ENCODE measurements at places on chromosomes 12 and 14. TPM values are rescaled to one million over a fixed set of nuclear protein-coding genes. Genes with fewer than 3 reads are reported as not detected.

DNA sequence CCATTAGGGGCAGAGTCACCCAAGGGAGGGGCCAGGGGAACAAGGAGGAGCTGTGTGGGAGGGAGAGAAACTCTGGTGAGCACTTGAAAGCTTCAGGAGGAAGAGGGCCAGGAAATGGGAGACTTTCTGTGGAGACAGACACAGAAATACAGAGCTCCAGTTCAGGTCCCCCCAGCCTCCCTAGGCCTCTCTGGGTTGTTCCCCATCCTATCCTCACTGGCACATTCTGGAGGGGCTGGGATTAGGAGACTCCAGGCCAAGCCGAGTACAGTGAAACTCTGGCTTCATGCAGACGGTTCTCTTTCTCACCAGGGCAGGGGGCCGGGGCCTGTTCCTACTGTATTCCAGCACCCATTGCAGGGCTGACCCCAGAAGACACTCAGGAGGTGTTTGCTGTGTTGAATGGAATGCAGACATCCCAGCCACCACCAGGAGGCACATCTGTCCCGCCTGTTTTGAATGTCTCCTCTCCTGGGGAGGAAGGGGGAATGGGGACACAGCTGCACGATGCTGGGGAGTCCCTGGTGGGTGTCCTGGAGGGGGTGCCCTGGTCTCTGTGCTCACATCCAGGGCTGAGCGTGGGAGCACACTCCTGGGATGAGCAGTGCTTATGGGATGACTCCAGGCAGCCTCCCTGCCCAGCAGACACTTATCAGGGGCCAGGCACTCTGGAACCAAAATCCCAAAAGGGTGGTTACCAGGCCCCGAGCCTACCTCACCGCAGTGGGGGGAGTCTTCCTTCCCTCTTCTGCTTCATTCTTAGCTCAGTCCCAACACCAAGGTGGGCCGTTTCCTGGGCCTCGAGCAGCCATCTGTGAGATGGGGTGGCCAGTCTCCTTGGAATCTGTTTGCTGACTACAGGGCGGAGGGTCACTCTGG lies 5.5 kb upstream of the KRT84 start:
- peak; percentile 61 for DNase-seq

- no peak for DNase-seq
These were observed 162.0 kb downstream of the SAMD4A start for GRCh38 chr14:54728700-54729527.

DNA sequence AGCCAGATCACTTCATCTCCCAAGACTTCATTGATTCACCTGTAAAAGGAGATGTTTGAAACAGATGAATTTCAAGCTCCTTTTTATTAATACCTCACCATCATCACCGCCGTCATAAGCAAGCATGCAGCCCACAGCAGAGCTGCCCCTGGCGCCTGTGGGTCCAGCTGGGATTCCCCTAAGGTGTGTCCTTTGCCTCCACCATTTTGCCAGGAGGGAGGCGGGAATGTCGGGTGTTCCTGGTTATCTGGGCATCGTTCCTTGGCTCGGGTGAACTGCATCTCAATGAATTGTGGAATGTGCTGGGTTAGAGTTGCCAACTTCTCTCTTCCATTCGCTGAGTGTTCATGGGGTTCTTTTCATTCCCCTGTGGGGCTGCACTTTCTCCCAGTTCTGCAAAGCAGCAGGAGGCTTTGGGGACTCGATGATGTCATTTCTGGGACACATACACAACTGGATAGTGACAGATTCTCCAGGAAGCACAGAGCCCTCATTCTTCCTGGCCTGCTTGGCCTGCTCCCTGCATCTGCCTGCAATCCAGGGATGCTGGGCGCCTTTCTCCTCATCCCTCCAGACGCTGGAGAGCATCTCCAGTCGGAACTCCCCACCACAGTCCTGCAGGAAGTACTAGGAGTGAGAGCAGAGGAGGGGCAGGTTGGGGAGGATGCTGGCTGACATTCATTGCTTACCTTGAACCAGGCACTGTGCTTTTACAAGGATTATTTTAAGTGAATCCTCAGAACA lies 10.1 kb downstream of the CCND2 start:
- DNase-seq: no peak

- no peak for DNase-seq
These were observed 7.1 kb downstream of the RNASE7 start for GRCh38 chr14:21049271-21049673.

DNA sequence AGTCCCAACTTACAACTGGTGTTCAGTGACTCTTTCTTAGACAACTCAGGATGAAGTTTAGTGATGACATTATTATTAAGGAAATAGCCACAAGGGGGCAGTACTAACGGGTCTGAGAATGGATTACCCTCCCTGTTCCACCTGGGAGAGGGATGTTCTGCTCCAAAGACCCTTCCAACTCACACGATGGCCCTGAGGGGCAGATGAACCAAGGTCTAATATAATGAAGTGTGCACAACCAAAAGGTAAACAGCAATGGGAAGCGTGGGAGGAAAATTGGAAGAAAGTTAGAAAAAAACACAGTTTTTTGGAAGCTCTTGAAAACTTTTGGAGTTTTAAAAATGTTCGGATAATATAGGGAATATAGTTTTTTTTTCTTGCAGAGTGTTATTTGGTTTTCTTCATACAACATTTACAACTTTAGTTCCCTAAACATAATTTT lies 24.0 kb downstream of the FGF6 start:
- peak; percentile 79 for DNase-seq

DNA sequence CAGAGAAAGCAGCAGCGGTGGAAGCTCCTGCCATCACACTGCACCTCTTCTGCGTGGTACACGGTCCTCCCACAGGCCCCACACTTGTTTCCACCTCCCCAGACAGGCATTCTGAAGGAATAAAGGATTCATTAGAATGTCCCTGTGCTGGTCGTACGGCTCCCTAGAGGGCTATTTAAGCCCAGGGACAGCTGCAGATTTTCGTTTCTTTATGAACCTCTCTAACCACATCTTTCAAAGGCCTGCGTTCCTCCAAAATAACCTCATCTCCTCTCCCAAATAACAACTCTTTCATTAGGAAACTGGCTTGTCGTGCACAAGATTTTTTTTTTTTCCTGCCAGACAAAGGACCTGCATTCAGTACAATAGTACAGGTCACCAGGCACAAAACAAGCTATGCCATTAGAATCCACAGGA lies 12.7 kb downstream of the CSRP2 start:
- no peak for DNase-seq

DNA sequence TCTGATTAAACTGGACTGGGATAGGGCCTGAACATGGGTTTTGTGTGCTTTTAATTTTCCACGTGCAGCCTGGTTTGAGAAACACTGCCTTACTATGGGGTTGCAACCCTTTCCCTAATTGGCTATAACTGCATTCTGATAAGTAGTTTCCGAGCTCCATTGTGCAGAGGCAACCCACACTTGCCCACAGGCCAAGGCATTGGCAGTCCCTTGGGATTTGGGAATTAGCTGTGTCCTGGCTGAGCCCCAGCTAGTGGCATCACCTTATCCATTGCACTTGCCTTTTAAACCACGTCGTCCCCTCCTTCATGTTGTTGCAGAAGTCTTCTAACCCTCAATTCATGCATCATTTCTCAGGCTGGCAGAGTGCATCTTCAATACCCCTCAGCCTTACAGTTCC lies 10.2 kb downstream of the VCPKMT start:
- DNase-seq: peak; percentile 53

DNA sequence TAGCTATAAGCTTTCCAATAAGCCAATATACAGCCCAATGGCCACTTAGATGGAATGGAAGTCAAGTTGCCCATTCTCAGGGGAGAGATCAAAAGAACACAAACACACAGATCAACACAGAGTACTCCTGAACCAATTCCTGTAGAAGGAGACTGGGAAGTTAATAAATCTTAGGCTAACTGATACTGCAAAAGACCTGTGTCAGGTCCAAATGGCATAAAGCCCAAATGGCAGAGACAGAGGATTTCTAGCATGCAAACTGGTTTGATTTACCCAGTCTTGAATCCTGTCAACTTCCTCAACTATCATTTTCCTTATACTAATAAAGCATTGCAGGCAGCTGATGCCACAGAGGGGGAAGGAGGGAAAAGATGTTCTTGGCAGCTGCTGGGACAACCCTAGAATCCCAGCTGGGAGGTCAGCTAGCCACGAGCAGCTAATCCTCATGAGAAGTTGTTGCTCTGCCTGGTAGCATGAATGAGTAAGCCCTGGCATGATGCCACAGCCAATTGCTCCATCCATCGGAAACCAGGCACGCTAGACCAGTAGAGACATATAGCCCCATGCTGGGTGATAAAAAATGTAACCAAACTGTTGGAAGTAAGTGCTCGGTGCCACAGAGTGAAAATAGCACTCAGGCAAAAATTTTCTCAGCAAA lies 26.2 kb downstream of the ANG start:
- DNase-seq: no peak

- no peak for DNase-seq
These were observed 17.6 kb downstream of the LACRT start for GRCh38 chr12:54616933-54617680.

The ARHGAP9 gene
- total RNA-seq: 103 TPM

- DNase-seq: peak; percentile 64
These were observed 9.8 kb downstream of the GALNT4 start for GRCh38 chr12:89514751-89515150.

- no peak for DNase-seq
These were observed 129.5 kb downstream of the ETV6 start for GRCh38 chr12:11778713-11779685.

The CCDC38 gene
- total RNA-seq: not detected

The PIANP gene
- 0.09 TPM for total RNA-seq

The SLC5A8 gene
- not detected for total RNA-seq

DNA sequence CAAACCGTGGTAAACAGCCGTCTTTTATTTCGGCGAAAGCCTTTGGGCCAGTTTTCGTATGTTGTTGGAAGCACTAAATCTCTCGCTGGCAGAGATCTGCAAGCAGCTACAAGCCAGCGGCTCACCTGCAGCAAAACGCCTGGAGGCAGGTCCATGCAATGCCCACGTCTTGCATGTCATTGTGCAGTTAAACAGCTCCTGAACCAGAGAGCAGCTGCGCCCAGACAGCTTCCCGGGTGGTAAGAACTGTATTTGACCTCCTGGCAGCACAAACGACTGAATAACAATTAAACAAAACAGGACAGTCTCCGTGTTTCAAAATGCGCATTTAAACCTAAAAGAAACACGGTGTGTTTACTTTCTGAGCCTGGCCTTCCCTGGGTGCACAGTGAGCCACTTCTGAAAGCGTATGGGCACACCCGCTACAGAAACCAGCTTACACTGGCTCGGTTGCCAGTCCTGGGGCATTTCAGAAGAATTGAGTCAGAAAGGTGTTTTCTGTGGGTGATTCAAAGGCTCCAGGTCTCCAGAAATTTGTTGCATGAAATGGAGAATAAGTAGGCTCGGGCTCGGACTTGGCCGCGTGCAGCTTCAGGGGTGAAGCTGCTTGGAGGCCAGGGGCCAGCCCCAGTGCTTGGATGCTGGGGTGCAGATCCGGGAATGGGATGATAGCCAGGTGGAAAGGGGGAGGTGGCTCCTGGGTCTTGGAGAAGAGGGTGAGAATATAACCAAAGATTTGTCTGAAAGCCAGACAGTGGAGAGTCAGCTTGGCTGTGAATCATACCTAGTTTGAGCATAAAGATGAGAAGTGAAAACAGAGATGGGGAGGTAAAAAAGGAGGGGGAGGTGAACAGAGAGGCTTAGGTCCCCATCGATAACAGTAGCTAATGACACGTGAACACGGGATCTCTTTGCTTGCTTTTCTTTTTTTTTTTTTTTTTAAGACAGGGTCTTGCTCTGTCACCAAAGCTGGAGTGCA lies 24.9 kb upstream of the FZD10 start:
- no peak for DNase-seq

The CD163 gene
- not detected for total RNA-seq

The SYNDIG1L gene
- total RNA-seq: not detected

- no peak for DNase-seq
These were observed 25.8 kb downstream of the ACVR1B start for GRCh38 chr12:51977320-51977753.

GRCh38 chr14:21352587-21352986 lies 31.2 kb downstream of the SUPT16H start:
- DNase-seq: no peak

The GPD1 gene
- 0.62 TPM for total RNA-seq

GRCh38 chr12:32507942-32508320 lies 108.6 kb downstream of the FGD4 start:
- DNase-seq: no peak

DNA sequence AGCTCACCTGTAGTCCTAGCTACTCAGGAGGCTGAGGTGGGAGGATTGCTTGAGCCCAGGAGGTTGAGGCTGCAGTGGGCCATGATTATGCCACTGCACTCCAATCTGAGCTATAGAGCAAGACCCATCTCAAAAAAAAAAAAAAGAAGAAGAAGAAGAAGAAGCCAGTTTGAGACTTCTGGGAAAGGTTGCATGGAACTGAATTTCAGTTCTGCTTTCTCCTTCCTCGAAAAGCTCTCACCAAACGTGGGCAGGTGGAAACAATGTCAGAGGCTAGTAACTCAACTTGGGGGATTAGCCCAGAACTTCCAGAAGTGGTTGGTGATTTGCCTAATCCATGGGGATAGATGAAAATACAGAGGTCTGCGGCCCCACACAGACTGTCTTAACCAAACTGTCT lies 18.7 kb downstream of the FLVCR2 start:
- DNase-seq: no peak

DNA sequence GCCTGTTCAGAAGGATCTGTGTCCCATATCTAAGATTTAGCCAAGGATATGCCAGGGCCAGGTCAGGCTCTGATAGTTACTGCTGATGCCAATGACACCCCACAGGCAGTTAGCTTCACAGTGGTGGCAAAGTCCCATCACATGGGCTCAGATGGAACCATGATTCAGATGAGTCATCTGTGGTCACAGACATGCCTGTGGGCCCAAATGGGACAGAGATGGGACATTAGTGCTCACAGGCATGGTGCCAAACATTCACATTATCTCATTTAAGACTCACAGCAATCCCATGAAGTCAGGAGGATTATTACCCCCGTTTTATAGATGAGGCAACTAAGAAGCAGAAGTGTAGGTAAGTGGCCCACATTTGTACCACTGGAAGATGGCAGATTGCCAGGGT lies 207.8 kb downstream of the DPF3 start:
- no peak for DNase-seq

The NPFF gene
- 0.57 TPM for total RNA-seq

- no peak for DNase-seq
These were observed 3.7 kb downstream of the RNF10 start for GRCh38 chr12:120537856-120538220.

DNA sequence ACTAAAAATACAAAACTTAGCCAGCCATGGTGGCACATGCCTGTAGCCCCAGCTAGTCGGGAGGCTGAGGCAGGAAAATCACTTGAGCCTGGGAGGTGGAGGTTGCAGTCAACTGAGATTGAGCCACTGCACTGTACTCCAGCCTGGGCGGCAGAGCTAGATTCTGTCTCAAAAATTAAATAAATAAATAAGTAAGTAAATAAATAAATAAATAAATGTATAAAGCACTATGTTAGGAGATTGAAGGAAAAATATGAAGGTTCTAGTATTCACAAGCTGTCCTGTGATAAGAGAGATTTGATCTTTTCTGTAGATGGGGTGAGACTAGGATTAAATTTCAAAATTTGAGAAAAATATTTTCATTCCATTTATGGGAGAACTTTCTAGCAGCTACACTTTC lies 5.7 kb downstream of the DNAJC22 start:
- DNase-seq: no peak

DNA sequence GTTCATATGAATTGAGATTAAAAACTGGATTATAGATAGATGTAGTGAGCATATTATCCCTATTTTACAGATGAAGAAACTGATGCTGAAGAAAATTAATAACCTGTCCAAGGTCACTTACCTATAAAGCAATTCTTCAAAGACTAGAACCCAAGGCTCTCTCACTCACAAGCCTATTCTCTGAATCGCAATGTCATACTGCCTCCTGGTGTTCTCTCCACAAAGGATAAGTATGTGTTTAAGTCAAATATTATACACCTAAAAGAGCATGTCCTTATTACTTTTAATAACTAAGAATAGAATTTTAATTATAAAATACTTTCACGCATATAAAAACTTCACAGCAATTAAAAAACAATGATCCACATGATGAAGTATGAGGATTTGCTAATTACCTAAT lies 721.3 kb upstream of the USP15 start:
- no peak for DNase-seq
